ENCODE measurements at places on chromosomes 5 and 9.

DNA sequence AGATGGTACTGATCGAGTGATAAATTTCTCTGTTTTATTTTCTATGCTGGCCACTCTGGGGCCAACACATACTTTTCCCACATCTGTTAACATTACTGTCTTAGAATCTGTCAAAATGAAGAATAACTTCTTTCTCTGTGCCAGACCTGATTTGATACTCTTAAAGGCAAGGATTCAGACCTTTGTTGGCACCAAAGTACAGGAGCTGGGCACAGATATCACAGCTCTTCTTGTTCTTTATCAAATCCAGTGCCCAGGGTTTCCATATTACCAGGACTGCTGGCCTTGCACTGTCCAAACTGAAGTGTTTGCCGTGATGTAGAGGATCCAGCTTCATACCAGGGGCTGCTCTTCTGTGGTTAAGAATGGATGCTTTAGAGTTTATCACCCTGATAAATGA, 20.9 kb downstream of the ZNF474 start:
- DNase-seq: no peak

- DNase-seq: no peak
Measured at GRCh38 chr9:77084094-77084493, 64.6 kb downstream of the FOXB2 start.

DNA sequence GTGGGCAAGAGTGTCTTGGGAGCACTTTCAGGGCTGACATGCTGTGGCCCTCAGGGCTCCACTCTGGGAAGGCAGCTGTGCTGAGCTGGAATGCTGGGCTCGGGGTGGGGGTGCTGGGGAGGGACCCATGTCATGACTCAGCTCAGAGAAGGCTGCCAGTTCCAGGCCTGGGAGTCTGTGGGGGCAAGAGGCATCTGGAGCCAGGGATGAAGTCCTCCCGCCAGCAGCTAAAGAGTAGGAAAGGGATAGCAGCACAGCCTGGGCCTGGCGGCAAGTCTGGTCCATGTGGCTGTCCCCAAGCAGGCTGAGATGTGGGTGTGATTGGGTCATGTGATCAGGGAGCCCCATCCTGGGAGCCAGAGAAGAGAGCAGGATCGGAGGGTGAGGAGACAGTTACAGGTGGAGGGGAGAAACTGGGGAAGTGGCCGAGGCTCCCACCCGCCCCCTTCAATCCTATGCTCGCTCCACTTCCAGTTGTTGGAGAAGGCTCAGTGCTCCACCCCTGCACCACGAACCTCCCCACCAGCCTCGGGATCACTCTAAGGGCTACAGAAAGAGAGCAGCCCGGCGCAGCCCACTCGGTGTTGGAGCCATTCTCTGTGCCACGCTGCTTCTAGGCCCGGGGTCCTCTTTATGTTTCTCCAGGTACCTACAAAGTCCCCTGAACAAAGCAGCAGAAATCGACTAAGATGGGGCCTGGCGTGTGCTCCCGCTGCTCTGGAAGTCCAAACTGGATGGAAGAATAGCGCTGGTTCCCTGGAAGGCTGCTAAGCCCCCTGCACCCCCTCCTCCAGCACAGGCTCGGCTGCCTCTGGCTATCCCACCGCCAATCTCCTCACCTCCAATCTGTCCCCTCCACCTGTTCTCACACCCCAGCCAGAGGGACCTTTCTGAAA, 12.0 kb downstream of the PDGFRB start:
- no peak for DNase-seq

DNA sequence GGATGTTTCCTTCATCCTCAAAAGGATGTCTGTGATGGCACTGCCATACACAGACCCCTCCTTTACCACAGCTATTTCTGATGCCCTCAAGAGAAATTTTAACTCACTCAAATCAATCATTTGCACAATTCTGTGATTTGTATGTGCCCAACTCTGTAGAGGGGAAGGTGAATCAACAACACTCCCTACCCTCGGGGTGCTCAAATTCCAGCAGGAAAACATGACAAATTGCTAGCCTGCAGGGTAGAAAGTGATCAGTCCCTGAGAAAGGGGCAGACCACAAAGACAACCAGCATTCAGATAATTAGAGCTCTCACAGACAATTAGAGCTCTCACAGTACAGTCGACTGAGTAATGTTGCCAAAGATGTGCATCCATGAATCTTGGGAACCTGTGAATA, 45.3 kb upstream of the FOXE1 start:
- DNase-seq: no peak

DNA sequence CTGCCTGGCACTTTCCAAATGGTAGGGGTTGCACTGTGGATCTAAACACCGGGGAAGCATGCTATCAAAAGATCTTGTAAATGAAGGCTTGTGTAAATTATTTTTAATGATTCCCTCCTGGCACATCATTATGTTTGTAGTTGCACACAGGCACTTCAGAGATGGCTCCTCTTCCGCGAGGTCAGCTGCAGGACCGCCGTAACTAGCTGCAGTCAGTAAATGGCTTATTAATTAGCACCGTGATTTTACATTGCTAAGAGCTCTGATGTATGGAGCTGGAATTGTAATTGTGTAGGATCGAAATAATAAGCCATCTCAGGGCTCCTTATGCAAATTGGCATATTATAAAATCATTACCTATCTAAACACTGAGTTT, 397.6 kb upstream of the IRX1 start:
- DNase-seq: no peak

DNA sequence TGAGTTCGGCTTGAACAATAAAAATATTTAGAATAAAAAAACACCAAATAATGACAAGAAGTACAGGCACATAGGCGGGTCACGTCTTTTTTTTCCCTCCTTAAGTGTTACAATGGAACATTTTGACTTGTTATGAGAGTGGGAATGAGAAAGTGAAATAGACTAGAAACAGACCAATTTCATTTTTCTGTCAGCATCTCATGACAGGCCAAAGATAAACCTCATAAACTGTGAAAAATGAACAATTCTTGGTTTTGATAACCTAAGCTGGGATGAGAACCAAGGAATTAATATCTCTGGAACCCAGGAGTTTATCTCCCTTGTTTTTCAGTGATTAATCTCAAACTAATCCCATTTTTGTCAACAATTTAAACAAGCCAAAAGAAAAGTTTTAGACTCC, 299.5 kb downstream of the SLIT3 start:
- no peak for DNase-seq

GRCh38 chr5:64914396-64914795, 145.7 kb downstream of the CWC27 start:
- DNase-seq: no peak

- no peak for DNase-seq
Measured at GRCh38 chr5:15550502-15551112, 50.6 kb downstream of the FBXL7 start.

DNA sequence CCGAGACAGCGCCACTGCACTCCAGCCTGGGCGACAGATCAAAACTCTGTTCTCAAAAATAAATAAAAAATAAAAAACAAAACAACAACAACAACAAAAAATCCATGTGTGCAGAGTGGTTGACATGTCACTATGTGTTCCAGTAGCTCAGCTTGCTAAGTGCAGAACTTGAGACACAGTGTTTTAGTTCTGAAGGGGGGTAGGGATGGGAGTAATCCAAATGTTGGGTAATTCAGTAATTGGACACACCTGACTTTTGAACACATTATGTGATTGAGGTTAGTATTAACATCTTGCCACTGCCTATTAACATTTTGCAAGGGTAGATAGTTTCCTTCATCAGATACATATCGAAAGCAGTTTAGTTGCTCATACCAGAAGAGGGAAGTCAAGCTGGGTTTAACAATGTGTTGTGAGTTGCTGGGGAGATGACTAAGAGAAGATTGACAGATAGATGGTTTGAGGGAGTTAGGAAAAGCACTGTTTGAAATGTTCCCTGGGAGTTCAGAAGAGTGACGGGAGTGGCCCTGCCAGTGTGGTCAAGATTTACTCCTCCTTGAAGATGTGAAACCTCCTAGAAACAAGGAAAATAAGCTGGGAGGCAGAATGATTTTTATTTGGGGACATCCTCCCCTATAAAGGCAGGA, 928 bp downstream of the HACD4 start:
- peak; percentile 26 for DNase-seq

DNA sequence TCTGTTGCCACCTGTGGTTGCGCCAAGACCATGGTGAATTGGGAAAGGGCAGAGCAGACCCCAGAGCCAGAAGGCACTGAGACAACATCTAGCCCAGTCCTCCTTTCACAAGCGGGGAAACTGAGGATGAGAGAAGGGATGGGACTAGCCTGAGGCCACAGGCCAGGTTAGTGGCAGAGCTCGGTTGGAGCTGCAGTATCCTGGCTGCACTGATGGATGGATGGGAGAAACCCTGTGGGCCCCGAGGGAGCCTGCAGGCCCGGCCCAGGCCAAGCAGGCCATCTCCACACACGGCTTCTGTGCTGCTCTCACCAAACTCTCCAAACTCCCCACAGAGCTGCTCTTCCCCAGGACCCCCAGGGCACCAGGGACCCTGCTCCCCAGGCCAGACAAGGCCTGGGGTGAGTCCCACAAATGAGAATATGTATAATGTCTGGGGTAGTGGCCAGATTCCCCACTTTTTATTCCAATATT, 60.2 kb downstream of the TSTD2 start:
- no peak for DNase-seq

Measured in NAMALWA (cell line).